Cardiac septum (tissue), 1 donor: ENCODE measurements at places on chromosomes 1 and 21.

GRCh38 chr1:155574077-155574476, 11.5 kb upstream of the ASH1L start:
- DNase-seq: no peak

GRCh38 chr1:24505816-24506215, 3.2 kb downstream of the RCAN3 start:
- no peak for DNase-seq

- DNase-seq: peak; percentile 62
Measured at GRCh38 chr1:197787623-197788536, 12.6 kb upstream of the DENND1B start.

DNA sequence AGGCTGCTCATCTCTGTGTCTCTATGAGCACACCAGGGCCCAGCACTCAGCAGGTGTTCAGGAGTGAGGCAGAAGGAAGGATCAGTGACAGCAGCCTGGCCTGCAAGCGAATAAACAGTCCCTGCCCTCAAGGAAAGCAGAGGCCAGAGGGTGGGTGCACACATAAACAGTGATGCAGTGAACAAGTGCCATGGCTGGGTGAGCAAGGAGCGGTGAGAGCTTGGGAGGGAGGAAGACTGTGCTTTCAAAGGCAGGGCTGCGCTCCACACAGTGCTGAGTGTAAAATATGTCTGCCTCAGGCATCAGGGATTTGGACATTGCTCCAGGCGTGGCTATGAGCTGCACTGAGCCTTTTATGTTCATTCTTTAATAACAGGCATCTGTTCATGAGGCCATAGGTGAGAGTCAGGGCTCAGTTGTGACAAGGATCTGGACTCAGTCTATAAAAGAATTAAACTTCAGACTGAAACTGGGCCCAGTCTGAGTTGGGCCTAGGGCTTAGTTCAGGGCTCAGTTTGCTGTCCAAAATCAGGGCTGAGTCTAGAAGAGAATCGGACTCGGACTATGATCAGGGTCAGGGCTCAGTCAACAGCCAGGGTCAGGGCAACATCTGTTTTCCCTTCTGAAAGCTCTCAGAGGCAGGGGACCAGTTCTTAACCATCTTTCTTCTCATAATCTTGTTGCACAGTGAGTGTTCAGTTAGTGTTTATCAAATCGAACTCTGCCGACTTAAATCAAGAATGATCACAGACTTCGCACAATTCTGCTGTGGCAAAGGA, 213.7 kb downstream of the FOXD2 start:
- no peak for DNase-seq

- DNase-seq: no peak
Measured at GRCh38 chr1:235417086-235417697, 50.0 kb downstream of the TBCE start.

DNA sequence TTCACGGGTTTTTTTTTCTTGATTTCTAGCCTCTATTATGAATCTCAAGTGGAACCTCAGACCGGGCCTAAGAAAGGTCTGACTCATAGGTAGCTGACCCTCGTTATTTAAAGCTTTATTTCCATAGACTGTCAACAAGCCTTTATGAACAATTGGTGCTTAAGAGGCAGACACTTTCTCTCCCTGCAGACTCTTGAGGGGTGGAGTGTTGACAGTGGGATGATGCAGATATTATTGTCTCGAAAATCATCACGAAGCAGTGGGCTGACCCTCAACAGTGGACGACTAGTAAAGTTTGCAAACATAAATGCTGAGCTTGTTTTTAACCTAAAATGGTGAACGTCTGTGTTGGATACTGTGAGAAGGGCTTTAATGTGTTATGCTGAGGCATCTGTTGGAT, 1.8 kb downstream of the SFT2D2 start:
- no peak for DNase-seq

DNA sequence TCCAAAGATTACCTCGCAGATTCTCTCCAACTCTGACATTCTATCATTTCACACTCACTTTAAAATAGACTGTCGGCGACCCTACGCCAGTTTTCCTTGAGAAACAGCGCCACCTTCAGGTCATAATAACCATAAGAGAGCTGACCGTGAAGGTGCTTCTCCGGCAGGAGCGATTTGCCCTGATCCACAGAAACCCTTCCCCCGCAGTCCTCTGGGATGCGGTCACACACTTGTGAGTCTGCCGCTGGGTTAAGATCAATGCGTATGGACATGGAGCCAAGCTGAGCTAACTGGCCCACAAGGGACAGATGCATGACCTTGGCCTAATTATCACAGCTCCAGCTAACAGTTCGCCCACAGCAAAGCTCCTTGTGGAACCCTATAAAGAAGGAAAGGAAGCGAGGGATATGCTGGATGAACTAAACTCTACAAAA, 32.8 kb upstream of the IFNAR2 start:
- DNase-seq: peak; percentile 82
